ENCODE measurements at places on chromosomes 5 and 9.
A peak's percentile ranks its signal among the peaks of the same experiment; 100 is the strongest.

GRCh38 chr9:99445371-99445891 is 223.3 kb downstream of the SEC61B start:
- no peak for DNase-seq

DNA sequence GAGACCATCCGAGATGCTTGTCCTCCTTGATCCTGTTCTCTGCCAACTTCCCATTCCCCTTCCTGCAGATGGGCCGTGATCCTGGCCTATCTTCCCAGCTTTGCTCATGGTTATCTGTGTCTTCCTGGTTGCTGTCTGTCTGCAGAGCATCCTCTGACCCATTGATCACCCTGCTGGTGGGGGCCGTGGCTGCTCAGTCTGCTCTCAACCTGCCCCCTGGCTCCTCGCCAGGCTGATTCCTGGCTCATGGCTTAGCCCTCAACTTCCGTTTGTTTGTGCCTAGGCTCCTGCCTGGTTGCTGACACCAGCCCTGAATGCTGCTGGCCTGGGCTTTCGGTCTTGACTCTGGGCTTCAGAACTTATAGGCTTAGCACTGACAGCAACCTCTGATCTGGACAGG is 67.1 kb upstream of the SMIM15 start:
- peak; percentile 28 for DNase-seq

DNA sequence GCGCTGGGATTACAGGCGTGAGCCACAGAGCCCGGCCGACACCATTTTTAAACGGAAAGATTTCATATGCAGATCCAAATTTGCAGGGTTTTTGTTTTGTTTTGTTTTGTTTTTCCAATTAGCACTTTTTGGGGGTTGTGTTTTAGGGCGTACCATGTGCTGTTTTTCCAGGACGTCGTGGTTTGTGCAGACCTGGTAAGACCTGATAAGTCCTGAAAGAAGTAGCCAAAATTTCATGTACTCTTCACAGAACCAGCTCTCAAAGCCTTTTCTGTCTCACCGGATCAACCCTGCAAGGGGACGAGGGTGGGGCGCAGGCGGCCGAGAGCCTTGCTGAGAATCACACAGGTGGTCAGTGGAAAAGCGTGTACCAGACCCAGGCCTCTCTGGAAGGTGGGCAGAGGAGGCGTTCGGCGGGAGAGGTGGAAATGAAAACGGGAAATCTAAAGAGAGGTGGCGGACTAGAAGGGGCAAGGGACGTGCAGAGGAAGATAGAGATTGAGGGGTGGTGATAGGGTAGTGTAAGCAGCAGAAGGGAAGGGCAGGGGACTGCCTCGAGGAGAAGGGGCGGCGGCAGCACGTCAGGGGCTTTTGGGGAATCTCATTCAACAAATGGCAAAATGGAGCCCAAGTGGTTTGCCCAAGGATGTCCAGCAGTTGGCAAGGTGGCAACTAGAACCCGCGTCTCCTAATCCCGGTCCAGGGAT is 1.1 kb upstream of the FAF2 start:
- DNase-seq, result no peak

DNA sequence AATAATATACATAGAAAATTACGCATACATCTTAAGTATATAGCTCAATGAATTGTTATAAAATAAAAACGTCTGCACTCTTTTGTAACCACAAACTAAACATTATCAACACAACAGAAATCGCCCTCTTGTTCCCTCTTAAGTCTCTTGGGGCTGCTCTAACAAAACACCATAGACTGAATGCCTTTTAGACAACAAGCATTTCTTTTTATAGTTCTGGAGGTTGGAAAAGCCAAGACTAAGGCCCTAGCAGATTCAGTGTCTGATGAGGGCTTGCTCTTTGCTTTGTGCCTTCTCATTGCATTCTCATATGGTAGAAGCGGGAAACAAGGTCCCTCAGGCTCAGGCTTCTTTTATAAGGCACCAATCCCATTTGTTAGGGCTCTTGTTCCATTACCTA is 4.9 kb upstream of the IFNB1 start:
- no peak for DNase-seq

DNA sequence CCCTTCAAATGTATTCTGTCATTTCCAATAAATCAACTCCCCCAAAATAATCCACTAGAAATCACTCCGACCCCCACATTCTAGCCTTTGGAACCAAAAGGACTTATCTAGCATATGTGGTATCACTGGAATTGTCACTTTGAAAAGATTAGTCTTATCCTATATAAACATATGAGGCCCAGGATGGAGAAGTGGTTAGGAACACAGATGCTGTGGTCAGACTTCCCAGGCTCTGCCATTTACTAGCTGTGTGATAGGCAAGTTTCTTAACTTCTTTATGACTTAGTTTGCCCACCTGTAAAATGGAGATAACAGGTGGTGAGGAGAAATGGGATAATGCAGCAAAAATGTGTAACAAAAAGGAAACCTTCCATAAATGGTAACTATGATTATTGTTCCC is 62.0 kb upstream of the GLRX start:
- no peak for DNase-seq

DNA sequence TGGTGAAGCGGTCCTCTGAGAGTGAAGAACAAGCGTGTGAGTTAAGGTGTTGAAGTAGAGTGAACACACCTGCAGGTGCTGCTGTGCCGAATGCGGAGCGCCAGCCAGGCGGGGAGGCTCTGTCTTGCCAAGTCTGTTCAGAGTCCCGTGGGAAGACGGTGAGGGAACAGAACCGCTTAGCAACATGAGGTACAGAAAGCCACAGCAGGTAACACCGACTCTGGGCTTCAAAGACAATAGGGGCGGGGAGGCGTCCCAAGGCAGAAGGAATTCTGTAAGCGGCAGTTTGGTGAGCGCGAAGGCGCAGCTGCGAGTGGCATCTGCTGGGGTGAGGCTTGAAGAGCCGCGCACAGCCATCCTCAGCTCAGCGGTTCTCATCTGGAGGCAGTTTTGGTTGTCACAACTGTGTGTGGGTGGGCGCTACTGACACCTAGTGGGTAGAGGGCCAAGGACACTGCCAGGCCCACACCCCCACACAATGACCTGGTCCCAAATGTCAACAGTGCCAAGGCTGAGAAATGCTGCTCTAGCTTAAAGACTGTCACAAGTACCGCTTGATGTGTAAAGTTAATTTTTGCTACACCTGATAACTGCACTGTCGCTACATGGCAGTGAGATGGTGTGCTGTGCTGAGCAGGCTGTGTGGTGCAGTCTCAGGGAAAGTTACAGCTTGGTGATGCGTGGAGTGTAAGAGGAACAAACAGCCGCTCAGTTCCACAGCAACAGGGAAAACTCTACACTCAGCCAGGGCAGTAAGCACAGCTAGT is 67.4 kb upstream of the TBC1D9B start:
- peak; percentile 6 for DNase-seq

- no peak for DNase-seq
Measured at GRCh38 chr5:130017173-130017572, 112.9 kb downstream of the CHSY3 start.

DNA sequence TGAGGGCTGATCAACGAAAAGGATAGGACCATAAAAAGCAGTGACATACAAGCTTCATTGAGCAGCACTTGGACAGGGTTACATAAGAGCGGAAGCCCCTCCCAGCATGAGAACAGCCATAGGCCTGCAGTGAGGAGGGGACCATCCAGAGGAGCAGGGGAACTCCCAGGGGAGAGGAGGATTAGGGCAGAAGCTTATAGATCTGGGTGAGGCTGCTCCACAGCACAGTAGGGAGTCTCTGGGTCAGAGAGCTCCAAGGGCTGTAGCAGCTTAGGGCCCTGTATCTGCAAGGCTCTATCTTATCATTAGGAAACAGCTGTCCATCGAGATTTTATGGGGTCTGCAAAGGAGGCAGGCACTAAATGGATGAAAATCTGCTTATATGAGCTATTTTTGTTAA is 186.6 kb downstream of the DOCK8 start:
- no peak for DNase-seq

DNA sequence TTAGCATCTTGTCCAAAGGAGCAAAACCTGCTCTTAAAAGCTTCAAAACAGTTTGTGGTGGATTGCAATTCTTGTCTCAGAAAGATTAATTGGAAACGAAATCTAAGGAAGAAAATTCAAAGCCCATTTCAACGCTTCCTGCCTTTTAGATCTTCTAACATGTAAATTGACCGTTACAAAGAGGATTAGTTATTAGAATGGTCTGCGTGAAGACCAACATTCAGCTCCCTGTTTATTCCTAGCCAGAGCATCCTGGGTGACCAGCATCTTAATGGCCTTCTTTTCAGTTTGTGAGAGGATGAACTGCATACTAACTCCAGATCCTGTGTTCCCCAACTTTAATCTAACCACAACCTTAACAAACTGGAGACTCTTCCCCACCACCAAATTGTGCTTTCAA is 109.9 kb upstream of the SLC1A3 start:
- no peak for DNase-seq

DNA sequence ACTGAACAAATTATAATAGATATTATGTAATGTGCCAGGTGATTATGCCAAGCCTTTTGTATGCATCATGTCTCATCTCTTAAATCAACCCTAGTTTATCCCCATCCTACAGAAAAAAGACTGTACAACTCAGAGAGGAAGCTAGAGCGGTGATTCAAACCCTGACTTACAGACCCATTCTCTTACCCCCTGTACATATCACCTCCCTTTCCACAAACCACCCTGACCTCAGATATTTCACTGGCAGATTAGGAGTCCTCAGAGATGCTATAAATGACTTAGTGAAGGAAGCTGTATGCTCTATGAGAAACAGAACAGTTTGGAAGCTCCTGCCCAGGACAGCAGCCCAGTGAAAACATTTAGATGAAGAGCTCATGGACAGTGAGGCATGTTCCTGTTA is 79.1 kb upstream of the RARS1 start:
- no peak for DNase-seq
